Activated CD4-positive, alpha-beta T cell treated with anti-CD3 and anti-CD28 coated beads for 1 hour (primary cell): ENCODE measurements at places on chromosomes 13 and 19.

DNA sequence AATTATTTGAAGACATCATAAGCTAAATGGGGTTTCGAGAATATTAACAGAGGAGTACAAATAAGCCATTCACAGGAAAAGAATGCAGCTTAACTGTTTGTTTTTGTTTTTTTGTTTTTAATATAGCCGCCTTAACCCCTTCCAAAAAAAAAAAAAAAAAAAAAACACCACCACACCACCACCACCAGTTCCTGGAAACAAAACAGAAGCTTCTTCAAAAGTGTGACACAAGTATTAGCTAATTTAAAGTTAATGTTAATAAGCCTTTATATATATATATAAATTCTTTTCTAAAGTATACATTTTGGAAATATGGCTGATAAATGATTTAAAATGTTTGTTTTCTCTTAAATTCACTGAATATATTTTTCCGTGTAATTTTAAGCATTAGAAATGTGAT lies 1.4 kb downstream of the RAP2A start:
- no peak for DNase-seq

DNA sequence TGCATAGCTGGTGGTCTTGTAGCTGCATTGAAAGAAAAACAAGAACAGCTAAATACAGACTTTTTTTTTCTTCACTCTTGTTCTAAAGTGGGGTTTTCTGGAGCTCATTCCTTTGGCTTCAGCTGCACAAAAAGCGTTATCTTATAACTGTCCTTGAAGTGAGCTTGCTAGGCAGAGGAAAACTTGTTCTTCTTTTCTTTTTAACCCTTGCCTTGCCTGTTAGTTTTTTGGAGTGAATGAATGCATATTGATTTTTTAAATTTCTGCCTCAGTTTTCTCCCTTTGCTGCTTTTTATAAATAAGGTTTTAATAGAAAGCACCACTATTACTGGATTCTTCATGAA lies 1.5 kb downstream of the ZNF765 start:
- DNase-seq: no peak

DNA sequence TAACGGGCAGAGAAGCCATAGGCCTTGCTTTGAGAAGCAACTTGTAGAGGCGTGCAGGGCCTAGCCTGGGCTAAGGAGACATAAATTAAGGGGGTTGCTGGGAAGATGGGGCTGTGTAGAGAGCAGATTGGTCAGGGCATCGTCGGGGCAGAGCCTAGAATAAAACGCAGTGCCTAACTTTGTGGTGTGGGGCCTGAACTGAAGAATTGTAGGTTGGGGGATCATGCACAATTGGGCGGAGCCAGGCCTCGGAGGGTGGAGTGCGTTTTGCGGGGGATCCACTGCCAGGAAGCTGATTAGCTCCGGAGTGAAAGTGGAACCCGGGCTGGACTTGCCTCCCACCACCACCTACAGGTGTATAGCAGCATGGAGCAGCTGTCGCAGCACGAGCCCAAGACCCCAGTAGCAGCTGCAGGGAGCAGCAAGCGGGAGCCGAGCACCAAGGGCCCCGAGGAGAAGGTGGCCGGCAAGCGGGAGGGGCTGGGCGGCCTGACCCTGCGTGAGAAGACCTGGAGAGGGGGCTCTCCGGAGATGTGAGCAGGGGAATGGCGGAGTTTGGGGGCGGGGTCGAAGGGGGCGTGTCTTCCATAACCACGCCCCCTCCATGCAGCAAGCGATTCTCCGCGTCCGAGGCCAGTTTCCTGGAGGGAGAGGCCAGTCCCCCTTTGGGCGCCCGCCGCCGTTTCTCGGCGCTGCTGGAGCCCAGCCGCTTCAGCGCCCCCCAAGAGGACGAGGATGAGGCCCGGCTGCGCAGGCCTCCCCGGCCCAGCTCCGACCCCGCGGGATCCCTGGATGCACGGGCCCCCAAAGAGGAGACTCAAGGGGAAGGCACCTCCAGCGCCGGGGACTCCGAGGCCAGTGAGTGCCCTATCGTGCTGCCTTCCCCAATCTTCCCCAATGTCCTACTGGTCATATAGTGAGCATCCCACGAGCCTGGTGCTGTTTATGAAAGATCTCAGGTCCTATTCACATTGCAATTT lies 13.8 kb downstream of the DNASE2 start:
- peak; percentile 58 for DNase-seq

- DNase-seq: no peak
Observed at GRCh38 chr13:108980237-108980636, 350.8 kb downstream of the MYO16 start.

DNA sequence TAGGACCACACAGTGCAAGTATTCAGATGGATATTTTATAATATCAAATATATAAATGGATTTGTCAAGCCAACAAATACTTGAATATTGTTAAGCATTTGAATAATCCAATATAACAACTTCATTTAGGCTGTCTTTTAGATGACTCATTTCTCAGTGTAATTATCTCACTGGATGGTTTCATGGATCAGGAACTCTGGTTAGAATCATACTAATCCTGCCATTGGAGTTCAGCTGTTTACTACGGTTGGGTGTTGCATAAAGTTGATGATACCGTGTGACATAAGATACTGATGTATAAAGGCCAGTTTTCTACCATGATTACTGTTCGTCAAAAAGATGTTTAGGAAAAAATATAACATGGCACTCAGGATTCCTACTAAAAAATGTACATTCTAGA lies 196.3 kb downstream of the TSHZ3 start:
- DNase-seq: no peak

- no peak for DNase-seq
Observed at GRCh38 chr19:2150794-2151338, 500 bp downstream of the AP3D1 start.

DNA sequence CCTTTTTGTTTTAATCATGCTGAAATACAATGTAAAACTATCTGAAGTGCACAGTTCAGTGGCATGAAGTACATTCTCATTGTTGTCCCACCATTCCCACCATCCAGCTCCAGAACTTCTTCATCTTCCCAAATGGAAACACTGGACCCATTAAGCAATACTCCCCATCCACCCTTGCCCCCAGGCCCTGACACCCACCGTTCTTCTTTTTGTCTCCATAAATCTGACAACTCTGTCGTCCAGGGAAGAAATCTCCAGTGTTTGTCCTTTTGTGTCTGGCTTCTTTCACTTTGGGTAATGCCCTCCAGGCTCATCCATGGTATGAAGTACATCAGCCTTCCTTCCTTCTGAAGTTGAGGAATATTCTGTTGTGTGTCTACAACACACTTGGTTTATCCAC lies 2.6 kb upstream of the SLC15A1 start:
- DNase-seq: no peak

DNA sequence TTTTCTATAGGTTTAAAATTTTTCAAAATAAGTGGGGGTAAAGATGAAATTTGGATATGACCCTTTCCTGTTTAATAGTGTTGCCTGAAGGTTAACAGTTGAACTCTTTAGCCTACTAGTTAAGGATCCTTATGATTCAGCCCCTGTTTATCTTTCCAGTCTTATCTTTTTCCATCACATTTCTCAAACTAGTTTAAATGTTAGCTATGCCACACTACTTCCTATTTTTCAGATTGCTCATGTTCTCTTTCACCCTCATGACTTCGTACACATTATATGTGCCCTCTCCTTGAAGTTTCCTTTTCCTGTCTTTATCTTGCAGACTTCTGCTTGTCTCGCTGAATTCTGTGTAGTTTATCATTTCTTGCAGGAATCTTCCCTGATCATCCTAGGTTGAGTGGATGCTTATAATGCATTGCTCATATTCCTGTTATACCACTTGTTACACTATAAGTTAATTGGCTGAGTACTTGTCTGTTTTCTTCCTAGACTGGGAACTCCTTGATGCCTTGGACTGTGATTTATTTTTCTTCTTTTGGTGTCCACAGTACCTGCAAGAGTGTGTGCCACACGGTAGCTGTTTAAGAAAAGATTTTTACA lies 86.7 kb downstream of the FNDC3A start:
- DNase-seq: no peak

DNA sequence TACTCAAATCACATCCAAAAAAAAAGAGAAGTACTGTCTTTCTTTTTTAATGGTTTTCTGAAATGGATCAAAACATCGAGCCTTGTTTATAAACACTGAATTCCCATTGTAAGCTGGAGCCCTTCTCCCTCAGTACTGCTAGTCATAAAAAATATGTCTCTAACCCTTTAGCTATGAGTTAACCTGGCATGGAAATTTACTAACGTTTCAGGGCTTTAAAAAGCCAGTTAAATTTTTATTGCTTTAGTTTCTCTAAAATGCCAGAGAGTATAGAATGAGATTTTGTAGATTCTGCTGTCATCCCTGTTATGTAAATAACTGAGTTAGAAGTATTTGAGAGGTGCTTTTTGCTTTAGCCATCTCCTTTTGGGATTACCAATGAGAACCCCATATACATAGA lies 528.3 kb downstream of the EFNB2 start:
- DNase-seq: no peak

- DNase-seq: no peak
Observed at GRCh38 chr19:2495130-2495641, 19.3 kb downstream of the GADD45B start.

GRCh38 chr19:52648336-52649016 lies 10.3 kb upstream of the ZNF83 start:
- DNase-seq: no peak

- no peak for DNase-seq
Observed at GRCh38 chr13:54980651-54981050, 1952.0 kb downstream of the OLFM4 start.

GRCh38 chr13:110400786-110401533 lies 93.9 kb downstream of the COL4A2 start:
- no peak for DNase-seq

GRCh38 chr19:35438527-35438926 lies 9.5 kb upstream of the FFAR2 start:
- no peak for DNase-seq

- no peak for DNase-seq
Observed at GRCh38 chr13:72638059-72638815, 89.2 kb downstream of the MZT1 start.

- DNase-seq: no peak
Observed at GRCh38 chr13:41682001-41682400, 224.7 kb downstream of the RGCC start.

- DNase-seq: peak; percentile 37
Observed at GRCh38 chr13:113297370-113298042, 467 bp downstream of the LAMP1 start.

- DNase-seq: peak; percentile 21
Observed at GRCh38 chr19:5170329-5170745, 170.3 kb downstream of the PTPRS start.

DNA sequence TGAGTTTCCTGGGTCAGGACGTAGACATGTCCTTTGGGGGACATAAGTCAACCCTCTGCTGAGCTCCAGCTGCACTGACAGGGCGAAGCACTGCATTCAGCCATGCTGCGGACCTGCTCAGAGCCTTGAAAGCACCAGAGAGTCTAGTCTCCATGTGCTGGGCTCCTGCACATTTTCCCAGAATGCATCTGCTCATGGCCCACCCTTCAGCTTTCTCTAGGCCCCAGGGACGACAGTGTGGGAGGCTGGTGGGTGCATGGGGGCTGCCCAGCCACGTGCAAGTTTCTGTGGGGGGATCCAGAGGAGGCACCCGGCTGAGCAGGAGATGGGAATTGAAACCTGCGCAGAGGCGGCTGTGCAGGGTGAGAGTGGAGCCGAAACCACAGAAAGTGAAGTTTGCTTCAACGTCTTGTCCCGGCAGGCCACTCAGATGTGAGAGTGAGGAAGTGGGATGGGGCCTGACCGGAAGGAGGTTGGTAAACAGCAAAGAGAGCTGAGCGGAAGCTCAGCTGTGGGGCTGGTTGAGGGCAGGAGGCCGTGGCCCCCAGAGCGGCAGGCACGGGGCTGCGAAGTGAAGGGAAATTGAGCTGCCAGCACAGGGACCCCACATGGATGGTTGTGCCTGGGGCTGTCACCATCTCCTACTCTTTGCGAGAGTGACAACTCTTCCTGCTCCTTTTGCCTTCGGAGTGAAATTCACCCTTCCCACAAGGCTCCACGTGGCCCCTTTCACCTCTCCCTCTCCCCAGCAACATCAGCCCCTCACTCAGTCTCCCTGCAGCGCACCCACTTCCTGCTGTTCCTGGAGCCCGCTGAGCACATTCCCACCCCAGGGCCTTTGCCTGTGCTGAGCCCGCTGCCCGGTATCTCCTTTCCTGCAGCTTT lies 11.8 kb downstream of the PGLS start:
- DNase-seq: peak; percentile 12

DNA sequence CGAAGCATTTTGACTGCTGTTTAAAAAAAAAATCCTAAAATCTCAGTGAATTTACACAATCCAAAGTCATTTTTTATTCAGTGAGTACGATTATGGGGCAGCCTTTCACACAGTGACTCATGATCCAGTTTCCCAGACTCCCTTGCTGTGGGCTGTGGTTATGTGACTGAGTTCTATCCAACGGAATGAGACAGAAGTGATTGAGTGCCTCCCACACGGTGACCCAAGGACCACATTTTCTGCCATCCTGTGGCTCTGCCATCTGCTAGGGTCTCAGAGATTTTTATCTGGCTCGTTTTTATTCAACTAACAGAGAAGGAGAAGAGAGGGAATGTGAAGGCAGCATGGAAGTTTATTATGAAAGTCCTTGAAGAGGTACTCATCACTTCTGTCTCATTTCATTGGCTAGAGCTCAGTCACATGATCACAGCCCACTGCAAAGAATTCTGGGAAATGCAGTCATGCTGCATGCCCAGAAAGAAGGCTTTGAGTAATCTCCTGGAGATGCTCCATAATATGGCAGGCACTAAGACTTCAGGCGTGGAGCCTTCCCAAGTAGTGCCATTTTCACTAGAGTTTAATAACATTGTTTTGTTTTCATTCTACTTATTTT lies 999.4 kb downstream of the UQCRFS1 start:
- no peak for DNase-seq

GRCh38 chr13:20127262-20127561 lies 33.6 kb downstream of the GJA3 start:
- DNase-seq: no peak

DNA sequence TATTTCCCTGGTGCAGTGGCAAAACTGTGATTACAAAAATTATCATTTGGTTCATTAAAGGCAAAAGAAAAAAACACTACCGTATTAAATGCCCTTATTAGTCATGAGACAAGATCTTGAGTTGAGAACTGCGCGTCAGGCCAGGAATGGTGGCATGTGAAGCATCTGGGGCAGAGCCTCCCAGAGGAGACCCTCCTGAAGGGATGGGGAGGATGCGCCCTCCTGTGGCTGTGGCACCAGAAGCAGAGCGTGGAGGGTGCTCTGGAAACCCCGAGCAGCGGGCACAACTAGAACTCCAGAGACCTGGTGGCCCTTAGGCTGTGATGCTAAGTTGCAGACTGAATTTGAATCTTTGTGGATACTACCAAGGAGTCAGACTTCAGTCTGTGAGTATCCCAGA lies 11.5 kb downstream of the CUL4A start:
- no peak for DNase-seq

GRCh38 chr13:46170687-46171086 lies 11.3 kb downstream of the LCP1 start:
- DNase-seq: no peak
